HT1080 (cell line): ENCODE measurements at places on chromosomes 3 and 15. TPM values are rescaled to one million over a fixed set of nuclear protein-coding genes. Genes with fewer than 3 reads are reported as not detected.

SV2B gene
- total RNA-seq: 0.10 TPM in 1 of 2 replicates, not detected in the other

SLC12A1 gene
- total RNA-seq: not detected in 2 replicates

PSMD6 gene
- 183 and 200 TPM in 2 replicates for total RNA-seq

CKMT1A gene
- 0.26 TPM in 1 of 2 replicates, not detected in the other for total RNA-seq

CNTN4 gene
- total RNA-seq: not detected in 2 replicates

ATP13A5 gene
- 0.03 TPM in 1 of 2 replicates, not detected in the other for total RNA-seq

GRK7 gene
- not detected in 2 replicates for total RNA-seq

TGM5 gene
- 0.20 and 0.98 TPM in 2 replicates for total RNA-seq

OXSM gene
- 15.8 and 17.3 TPM in 2 replicates for total RNA-seq

NTRK3 gene
- total RNA-seq: 0.10 TPM in 1 of 2 replicates, not detected in the other

EPHA3 gene
- not detected in 2 replicates for total RNA-seq

XYLB gene
- total RNA-seq: 11.0 and 11.6 TPM in 2 replicates

ARPP19 gene
- total RNA-seq: 94.2 and 127 TPM in 2 replicates

TRH gene
- not detected in 2 replicates for total RNA-seq

GOLGA6B gene
- 0.18 TPM in 1 of 2 replicates, not detected in the other for total RNA-seq

ITIH1 gene
- total RNA-seq: not detected in 2 replicates

TRIM42 gene
- total RNA-seq: not detected in 2 replicates

SPINK8 gene
- total RNA-seq: not detected in 2 replicates

LMAN1L gene
- 0.05 TPM in 1 of 2 replicates, not detected in the other for total RNA-seq

NLGN1 gene
- total RNA-seq: 1.6 and 3.1 TPM in 2 replicates

ZNF592 gene
- 11.4 and 15.8 TPM in 2 replicates for total RNA-seq

TAGLN3 gene
- 16.4 and 17.9 TPM in 2 replicates for total RNA-seq

CAND2 gene
- total RNA-seq: 0.19 and 0.60 TPM in 2 replicates

SI gene
- total RNA-seq: not detected in 2 replicates

FMN1 gene
- 3.4 and 3.8 TPM in 2 replicates for total RNA-seq

CCDC54 gene
- not detected in 2 replicates for total RNA-seq
